AG04450 (cell line): ENCODE measurements at places on chromosomes 11 and 22.

- no peak for DNase-seq
Observed at GRCh38 chr11:84430661-84431060, 1144.5 kb upstream of the CCDC90B start.

GRCh38 chr11:119318240-119319135 is 1.6 kb upstream of the MCAM start:
- DNase-seq, result no peak

GRCh38 chr22:41828516-41828915 is 4.4 kb upstream of the SREBF2 start:
- DNase-seq, result no peak

DNA sequence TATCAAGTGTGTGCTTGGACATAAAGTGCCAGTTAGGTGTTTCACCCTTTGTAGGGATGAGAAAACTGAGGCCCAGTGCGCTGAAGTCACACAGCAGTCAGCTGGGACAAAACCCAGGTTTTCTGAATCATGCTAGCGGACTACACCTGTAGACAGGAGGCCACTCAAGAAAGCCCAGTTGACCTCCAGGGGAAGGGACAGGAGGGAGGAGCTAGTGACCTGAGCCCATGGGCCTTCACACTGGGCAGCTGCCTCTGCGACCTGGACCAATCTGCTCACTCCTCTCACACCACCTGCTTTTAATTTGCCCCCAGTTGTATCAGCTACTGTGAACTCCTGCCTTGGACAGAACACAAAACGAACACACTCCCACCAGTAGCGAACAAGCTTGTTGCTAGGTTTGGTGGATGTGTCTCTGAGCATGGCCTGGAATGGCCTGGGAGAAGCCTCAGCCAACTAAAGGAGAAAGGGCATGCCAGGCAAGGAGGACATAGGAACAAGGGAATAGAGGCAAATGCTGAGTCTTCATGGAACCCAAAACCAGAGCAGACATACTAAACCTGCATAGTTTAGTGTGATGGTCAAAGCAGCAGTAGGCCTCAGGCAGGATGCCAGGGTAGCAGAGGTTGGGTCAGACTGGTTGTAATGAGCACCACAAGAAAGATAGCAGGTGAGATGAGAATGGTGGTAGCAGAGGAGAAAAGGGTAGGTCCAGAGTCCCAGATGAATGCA is 7.2 kb downstream of the LMO1 start:
- no peak for DNase-seq

- DNase-seq, result peak; percentile 27
Observed at GRCh38 chr11:110833033-110833484, 120.8 kb upstream of the ARHGAP20 start.

DNA sequence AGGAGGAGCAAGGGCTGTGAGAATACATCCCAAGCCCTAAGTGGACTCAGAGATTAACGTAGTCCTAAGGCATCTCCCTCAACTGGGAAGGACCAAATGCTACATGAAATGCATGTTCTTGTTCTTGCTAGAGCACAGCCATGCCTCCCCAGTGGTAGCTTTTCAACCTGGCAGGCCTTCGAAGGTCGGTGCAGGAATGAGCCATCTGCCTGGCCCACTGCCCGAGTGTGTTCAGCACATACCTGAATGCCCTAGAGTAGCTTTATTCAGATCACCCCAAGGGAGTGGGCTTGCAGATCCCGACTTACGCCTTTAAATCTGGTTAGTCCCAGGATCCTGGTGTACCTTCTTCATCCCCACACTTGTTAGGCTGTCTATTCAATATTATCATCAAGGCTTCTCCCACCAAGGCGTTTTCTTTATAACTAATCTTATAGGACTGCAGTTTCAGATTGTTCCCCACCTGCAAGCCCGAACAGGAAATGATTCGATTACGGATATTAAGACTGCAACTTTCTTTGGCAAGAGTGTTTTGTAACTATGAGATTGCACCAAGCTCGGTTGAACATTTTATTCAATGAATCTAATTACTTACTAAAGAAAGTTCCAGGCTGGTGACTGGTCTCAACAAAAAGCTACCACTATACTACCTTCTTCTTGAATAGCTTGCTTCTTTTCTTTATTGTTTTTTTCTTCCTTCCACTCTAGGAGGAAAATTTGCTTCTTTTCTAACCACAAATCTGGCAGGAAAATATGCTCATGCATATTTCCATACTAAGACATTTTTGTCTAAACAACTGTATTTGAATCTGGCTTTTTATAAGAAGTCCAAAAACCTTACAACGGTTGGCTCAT is 115.6 kb downstream of the SGSM3 start:
- no peak for DNase-seq

DNA sequence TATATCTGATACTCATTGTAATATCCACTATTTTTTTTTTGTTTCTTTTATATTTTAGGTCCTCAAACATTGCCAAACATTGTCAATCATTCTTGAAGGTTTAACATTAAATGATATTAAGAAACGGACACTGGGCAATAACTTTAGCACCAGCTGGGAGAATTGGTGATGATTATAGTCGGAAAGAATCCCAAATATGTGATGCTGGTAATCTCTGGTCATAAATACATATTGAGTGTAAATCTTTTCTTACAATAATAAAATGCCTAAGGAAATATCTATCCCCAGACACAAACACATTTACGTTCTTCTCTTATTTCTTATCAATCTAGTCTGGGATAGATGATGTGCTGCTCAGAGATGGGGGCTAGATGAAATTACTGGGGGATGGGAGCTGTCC is 25.2 kb downstream of the OR51E2 start:
- peak; percentile 8 for DNase-seq

- no peak for DNase-seq
Observed at GRCh38 chr11:27913650-27914049, 194.3 kb downstream of the KIF18A start.

DNA sequence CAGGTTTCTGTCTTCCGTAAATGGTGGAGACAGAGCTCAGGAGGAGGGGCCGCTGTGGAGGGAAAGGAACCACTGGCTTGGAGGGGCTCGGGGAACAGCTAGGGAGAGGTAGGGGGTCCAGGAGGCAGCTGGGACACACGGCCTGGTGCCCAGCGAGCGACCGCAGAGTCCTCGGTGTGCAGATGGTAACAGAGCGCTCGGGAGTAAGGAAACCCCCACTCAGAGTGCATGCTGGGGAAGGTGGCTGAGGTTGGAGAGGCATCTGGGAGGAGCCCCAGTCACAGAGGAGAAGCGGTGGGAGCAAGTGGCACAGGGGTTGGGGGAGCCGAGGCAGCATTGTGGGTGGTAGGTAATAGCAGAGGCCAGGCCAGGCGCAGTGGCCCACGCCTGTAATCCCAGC is 10.8 kb upstream of the NCF4 start:
- no peak for DNase-seq

GRCh38 chr11:98260983-98261382 is 759.8 kb upstream of the CNTN5 start:
- DNase-seq, result no peak

DNA sequence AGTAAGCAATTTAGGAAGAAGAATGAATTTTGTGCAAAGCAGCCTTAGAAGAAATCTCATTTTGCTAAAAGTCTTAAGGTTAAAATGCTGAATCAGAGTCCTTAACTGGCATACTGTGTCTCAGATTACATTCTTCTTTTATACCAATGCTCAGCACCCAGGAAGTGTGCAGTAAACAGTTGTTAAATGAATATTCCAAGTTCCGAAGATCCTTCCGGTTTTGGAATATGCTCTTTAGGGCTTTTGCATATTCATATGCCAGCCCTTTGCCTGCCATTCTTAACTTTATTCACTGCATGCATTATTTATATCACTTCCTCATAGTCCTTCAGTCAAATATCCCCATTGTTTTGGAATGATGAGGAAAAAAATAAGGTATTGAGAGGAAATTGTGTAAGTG is 242.0 kb downstream of the DDX10 start:
- no peak for DNase-seq

DNA sequence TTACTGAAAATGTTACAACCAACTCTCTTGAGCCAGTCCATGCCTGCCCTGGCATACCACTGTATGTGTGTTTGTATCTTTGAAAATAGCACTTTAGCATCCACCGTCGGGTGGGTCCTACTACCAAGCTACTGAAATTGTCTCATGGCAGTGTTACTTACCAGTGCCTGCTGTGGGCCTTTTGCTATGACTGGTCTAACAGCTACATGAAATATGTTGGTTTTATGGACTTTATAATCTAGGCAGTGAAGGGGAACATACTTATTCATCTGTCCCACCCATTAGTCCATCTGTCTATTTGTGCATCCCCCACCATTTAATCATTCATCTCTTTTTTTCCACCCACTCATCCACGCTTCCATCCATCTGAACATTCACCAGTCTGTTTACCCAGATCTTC is 106.0 kb downstream of the NAV2 start:
- no peak for DNase-seq

DNA sequence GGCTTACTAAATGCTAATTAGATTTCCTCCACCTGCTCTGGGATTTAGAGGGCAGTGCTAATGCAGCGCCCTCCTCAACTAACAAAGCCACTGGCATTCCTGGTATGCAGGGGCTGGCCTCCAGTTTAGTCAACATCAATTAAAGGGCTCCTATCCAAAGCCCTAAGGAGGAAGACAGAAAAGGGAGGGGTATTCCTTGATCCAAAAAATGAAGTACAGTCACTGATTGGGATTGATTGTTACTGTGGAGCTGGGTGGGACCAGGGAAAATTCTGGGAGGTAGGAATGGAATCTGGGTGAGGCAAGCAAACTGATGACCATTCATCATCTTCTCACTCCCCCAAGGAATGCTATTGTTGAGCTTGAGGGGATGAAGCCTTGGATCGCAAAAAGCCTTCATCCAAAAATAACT is 52.2 kb downstream of the GAB2 start:
- DNase-seq, result no peak

- no peak for DNase-seq
Observed at GRCh38 chr11:116862951-116863350, 25.5 kb upstream of the APOA1 start.

- no peak for DNase-seq
Observed at GRCh38 chr11:1879941-1880720, 11.6 kb downstream of the PRR33 start.

DNA sequence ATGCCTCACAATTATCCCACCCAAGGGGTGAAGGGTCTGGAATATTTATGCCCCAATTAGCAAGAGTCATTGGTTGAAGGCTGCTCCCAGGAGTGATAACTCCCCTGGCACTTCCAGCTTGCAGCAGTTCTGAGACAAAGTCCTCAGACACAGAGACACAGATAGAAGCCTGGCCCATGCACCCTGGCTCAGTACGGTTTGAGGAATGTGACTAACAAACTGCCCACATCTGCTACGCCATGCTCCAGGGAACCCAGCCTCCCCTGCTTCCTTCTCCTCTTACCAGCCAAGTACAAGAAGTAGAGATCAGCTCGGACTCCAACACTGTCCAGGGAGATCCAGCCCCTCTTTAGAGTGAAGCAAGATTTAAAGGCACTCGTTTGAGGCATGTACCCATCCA is 48.5 kb upstream of the BMAL1 start:
- no peak for DNase-seq

GRCh38 chr11:109747839-109748238 is 325.8 kb downstream of the C11orf87 start:
- DNase-seq, result no peak
